ENCODE measurements at places on chromosomes 7 and 10.

DNA sequence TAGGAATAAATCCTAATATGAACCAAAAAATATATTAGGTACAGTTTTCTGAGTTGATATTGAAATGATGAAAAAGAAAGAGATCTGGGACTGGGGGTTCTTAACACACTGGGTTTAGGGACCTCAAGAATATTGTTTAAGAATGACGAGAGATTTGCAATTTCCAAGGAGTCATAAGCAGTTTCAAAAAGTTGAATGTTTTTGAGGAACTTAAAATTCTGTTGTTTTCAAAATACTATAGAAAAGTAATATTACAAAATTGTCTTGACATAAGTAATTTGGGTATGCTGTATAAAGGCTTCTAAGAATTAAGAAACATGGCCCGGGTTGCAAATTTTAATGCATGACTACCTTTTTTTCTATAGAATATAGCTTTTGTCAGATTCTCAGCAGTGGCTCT is 88.1 kb downstream of the AUTS2 start:
- no peak for DNase-seq

- no peak for DNase-seq
Measured at GRCh38 chr10:129767751-129768150, 196.3 kb downstream of the EBF3 start.

- DNase-seq: no peak
Measured at GRCh38 chr7:99365318-99366141, 9.0 kb upstream of the ARPC1B start.

GRCh38 chr7:133947458-133948254 is 179.5 kb upstream of the LRGUK start:
- DNase-seq: no peak

- no peak for DNase-seq
Measured at GRCh38 chr7:65216469-65216868, 157.2 kb upstream of the ZNF92 start.

DNA sequence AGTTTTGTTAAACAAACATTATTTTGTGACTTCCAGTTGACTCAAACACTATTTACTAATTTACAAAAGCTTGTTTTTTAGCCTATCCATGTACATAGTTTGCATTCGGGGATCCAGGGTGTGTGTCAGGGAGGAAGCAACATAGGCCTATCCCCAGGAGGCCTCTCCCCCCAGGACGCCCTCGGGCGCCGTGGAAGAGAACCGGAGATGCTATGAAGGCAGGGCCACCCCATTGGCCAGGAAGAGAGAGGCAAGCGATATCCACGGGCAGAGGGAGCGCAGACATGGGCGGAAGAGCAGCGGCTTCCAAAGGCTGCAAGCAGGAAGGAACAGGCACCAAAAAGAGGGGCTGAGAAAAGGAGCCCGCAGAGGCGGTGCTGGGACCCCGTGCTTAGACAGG is 38.3 kb upstream of the EGFR start:
- no peak for DNase-seq

- DNase-seq: no peak
Measured at GRCh38 chr7:82678259-82678658, 234.7 kb upstream of the CACNA2D1 start.

- DNase-seq: no peak
Measured at GRCh38 chr10:131821378-131822012, 79.3 kb upstream of the PPP2R2D start.

DNA sequence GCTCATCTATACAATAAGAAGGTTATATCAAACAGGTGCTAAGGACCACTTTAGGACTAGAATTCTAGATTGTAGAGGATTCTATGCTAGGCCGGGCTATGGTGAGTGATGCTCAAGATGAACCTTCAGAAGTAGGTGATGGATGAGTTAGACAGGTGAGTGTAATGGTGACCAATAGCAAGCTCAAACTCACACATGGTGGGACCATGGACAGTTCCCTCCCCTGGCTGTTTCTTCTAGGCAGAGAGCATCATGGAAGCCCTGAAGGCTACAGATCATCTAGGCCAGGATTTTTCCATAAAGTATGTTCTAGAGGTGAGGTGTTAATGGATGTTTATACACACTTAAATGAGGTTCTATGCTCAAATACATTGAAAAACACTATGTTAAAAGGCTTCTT is 162.2 kb upstream of the WDR11 start:
- no peak for DNase-seq

- DNase-seq: no peak
Measured at GRCh38 chr7:142883571-142884285, 1.8 kb downstream of the TRPV6 start.

GRCh38 chr10:90947030-90947960 is 26.4 kb upstream of the ANKRD1 start:
- DNase-seq: no peak

GRCh38 chr10:32039734-32040133 is 16.5 kb downstream of the KIF5B start:
- no peak for DNase-seq

DNA sequence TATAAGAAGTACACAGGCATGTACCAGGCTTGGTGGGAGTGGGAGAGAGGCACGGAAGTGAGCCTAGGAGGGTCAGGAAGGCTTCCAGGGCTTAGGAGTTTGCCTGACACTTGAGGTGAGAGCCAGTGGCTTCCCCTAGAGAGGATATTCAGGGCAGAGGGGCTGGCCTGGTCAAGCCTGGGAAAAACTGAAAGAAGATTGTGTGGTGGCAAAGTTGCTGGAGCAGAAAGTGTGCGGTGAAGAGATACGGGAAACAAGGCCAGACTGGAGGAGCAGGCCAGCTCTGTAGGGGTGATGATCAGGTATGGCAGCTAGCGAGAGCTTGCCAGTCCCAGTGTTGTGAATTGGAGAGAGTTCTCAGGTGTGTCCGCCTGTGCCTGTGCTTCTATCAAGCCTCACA is 129.9 kb downstream of the CCNY start:
- DNase-seq: no peak

DNA sequence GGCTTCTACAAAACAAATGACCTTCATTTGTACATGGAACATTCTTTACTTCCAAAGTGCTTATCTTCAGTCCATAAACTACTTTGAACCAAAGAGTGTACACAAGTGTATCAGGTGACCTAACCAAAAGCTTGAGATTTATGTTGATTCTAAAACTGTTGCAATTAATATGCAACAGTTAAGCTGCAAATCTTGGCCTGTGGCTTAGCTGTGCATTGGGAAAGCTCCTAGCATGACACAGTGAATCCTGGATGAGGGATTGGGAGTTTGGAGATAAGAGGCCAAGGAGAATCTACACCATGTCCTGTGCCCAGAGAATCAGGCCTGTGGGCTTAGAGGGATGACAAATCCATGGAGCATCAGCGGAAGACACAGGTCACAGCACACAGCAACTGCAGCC is 105.2 kb upstream of the GSDME start:
- DNase-seq: no peak

Data from thoracic aorta (tissue), 2 donors.